ENCODE measurements at places on chromosomes 2 and 18.

- no peak for DNase-seq
These were observed 289.7 kb downstream of the ZNF385B start for GRCh38 chr2:179571721-179572120.

DNA sequence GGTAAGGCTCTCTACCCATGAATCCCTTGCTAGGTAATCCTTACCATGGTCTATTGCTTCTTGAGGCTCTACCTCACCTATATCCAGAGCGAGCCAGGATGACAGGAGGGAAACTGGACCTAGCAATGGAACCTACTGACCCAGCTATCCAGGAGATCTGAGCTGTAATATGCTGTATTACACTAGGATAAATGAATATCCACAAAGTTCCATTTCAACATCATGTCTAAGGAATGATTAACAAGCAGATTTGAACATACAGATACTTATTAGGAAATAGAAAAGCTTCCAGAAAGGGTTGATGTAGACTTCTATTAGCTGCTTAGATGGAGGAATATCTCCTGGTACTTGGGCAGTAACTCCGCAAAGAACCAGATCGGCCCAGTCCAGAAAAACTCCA is 110.1 kb downstream of the BAZ2B start:
- DNase-seq: no peak

GRCh38 chr18:9437021-9437437 is 38.3 kb upstream of the RALBP1 start:
- no peak for DNase-seq

DNA sequence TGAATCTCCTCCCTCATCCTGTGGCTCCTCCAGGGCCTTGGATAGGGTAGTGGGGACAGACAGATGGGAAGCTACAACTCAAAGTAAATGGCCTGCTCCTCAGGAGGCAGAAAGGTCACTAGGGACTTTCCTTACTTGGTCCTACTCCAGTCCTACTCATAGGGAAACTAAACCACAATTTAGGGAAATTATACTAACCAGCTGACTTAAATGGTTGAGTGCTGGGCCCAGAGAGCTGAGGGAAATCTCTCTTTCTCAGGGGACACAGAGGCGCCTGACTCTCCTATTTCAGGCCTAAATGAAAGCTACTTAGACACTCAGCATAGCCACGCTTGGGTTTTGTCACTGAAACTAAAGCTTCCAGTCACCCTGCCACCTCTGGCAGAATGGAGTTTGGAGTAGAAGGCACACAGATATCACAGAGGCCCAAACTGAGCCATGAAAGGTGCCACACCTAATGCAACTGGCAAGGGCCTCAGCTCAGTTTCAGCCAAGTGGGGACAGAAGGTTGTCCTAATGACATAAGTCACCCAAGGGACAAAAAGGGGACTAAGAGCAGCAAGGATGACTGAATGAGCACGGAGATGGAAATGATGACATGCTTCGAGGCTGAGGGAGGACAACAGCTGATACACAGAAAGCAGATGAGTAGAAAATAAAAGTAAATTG is 24.0 kb downstream of the CERKL start:
- no peak for DNase-seq

DNA sequence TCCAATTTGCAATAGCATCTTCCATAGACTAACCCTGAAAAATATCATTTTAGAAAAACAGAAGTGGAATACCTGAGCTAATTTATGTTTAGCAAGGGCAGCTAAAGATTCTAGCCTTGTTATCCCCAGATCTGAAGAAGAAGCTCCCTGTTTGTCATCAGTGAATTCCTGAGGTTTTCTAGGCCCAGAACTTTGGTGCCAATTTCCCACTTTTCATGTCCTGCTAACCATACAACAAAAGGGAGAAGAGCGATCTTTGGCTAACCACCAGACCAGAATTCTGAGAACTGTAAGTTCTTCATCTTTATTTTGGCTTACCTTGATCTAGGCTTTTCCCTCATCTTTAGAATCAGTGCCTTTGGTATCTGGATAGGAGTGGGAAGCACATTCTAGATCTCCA is 51.3 kb upstream of the RASGRP3 start:
- no peak for DNase-seq

- no peak for DNase-seq
These were observed 81.2 kb downstream of the GFPT1 start for GRCh38 chr2:69305712-69306392.

DNA sequence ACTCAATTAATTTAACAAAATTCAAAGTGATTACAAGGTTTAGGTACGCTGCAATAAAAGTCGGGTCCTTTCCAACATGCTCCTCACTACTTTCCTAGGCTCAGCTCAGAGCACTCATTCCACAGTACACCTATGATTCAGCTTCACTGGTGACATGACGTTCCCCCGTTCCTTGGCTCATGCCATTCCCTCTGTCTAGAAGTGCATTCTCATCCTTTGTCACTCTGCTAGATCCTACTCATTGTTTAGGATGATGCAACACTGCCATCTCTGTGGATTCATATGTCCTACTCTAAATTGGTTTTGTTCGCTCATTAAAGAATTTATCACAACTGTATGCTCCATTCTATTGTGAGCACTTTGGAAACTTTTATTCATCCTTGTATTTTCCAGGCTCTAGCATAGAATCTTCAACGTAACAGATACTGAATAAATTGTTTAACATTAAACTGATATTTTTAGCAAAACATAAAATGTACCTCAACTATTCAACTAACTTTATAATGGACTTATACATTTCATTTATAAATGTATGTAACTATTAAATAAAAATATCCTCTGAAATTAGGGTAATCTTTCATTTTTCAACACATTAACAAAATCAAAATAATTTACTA is 78.6 kb downstream of the FAM228A start:
- no peak for DNase-seq

DNA sequence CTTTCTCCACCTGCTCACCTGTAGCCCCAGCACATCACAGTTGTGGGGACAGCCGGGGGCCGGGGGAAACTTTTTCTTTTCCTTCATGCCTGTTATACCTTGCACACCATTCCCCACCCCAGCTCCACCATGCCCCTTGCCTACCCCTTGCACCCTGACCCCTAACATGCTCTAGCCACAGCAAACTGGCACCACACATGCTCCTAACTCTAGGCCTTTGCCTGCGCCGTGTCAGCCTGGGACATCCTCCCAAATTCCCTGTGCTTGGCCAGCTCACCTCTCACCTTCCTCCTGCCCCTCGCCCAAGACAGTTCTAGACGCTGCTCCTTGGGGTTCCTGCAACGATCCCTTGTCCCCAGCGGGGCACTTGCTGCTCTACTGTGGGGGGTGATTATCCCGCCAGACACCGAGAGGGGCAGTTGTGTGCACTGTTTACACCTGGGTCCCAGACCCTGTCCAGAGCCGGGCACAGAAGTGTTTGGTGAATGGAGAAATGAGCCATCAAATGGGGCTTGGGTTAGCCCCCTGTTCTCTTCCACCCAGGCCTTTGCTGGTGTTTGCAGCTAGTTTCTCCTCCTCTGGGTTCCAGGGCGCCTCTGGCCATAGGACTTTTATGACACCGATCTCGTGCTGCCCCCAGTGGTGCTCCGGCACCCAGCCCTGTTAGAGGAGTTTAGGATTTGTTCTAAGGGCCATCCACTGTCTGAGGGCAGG is 129.8 kb downstream of the CTIF start:
- no peak for DNase-seq

GRCh38 chr2:191678437-191679100 is 633 bp downstream of the NABP1 start:
- DNase-seq: no peak

GRCh38 chr2:102093662-102094061 is 48.9 kb upstream of the IL1R1 start:
- DNase-seq: no peak

DNA sequence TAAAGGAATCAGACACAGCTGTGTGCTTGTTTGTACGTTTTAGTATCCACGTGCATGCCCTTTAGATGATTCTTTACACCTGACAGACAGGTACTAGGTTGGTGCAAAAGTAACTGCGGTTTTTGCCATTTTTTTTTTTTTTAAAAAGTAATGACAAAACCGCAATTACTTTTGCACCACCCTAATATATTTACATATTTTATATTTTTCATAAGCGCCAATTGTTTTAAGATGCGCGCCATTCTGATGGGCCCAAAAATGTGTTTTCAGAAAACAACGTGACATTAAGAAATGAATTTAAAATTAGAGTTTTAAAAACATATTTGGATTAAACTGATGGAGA is 972 bp upstream of the COBLL1 start:
- DNase-seq: no peak

DNA sequence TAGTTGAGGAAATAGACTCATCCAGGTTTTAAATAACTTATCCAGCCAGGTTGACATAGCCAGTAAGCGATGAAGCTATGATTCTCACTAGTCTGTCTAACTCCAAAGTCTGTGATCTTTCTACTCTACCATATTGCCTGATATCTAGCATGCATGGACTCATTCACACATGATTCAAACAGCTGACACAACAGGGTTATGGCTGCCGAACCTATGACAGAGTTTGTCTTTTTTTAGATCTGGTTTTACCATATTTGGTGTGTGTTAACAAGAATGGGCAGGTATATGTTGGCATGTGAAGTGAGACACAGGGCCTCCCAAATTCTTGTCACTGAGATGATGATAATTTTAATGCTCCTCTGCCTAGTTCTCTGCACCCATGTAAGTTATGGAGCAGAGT is 210.6 kb downstream of the BABAM2 start:
- DNase-seq: no peak

GRCh38 chr2:64876137-64876647 is 113.0 kb upstream of the SLC1A4 start:
- DNase-seq: peak; percentile 71

DNA sequence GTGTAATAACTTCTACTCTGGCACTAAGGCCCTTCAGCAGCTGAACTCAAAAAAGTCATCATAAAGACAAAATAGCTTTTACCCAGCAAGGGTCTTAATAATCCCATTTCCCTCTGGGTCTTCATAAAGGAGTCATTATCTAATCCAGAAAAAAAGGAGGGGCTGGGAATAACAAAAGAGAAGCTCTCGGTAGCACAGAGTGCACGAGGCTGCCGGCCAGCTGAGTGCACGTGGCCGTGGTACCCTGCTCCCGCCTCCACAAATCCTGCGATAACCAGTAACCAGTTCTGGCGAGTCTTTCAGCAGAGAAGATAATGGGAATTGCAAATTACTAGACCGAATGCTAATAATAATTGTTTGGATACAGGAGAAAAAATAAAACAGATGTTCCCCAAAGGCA is 7.5 kb downstream of the NRP2 start:
- DNase-seq: no peak

GRCh38 chr2:206354129-206354528 is 79.7 kb downstream of the ZDBF2 start:
- no peak for DNase-seq

GRCh38 chr2:20052861-20053281 is 1.4 kb upstream of the LAPTM4A start:
- peak; percentile 61 for DNase-seq

DNA sequence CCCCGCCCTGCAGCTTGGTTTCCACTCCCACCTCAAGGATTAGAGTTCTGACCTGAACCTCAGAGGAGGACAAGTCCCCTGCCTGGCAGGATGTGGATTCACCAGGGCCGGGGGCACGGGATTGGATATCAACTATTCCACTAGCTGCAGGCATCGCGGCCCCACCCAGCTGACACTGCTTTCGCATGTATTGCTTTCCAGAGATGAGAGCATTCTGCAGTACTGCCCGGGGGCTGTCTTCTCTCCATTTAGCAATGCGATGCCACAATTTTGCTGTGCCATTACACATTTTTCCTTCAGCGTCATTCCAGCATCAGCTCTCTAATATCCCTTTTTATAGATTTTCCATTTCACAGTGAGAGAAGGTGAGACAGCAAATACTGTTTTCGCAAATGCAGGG is 42.0 kb downstream of the CTIF start:
- no peak for DNase-seq

All from COLO829 (cell line).